Lung (tissue), 17 donors: ENCODE measurements at places on chromosomes 2 and 18. TPM values are rescaled to one million over a fixed set of nuclear protein-coding genes. Genes with fewer than 3 reads are reported as not detected.
A peak's percentile ranks its signal among the peaks of the same experiment; 100 is the strongest.

The ALPG gene
- total RNA-seq: 1.0 TPM

The EFHD1 gene
- 2.2 TPM for total RNA-seq

The DNAH7 gene
- total RNA-seq: 32.9 TPM

The OLA1 gene
- total RNA-seq: 71.4 TPM

DNA sequence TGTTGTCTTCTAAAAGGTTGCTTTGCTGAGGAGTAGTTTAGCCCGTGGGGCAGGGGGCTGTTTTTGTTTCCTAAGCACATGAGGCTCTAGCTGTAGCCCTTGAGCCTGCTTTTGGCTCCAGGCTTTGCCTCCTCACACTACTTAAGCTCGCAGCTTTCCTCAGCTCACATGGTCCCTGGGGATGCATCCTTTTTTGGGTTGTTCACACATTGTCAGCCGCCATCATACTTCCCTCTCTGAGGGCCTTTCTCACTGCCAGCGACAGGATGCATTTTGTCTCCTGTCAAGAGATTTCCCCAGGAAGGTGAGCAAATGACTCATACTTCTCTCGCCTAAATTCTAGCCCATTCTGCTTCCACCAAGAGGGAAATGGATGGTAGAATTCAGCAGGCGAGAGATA is 279.5 kb upstream of the PKDCC start:
- no peak overlapping the region for H3K27ac ChIP-seq
- no peaks in the 10 kb centered on the region for H3K4me1 ChIP-seq
- no peaks in the 10 kb centered on the region for H3K36me3 ChIP-seq
- H3K27me3 ChIP-seq: no peaks in the 10 kb centered on the region

DNA sequence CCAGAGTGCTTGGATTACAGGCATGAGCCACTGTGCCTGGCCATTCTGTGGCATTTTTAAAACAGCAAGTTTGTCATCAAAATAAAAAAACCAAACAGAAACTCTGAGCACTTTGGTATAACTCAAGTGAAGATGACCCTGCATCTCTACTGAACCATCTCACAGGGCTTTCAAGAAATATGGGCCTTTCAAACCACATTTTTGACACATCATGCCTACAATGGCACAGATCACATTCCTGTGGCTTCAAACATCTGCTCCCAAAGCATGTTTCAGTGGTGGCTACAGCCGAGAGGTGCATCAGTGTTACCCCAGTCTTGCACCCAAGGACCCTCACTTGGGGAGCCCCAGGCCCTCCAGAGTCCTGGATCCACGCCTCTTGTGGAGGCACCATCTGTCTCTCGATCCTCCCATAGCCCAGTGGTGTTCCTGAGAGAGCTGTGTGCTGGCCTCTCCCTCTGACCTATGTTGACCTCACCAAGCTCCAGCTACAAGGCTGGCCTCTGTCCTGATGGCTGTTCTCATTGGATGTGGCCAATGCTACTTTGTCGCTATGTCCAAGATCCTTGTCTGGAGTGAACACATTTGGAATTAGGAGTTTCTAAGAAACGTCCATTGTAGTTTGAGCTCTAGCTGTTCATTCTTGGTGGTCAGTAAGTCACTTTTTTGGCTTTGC is 55.2 kb upstream of the RALBP1 start:
- H3K27ac ChIP-seq: no peak overlapping the region
- H3K4me1 ChIP-seq: peaks cover 2% of the 10 kb centered on the region
- no peak for DNase-seq
- no peak overlapping the region for H3K4me3 ChIP-seq
- no peaks in the 10 kb centered on the region for H3K36me3 ChIP-seq
- no peaks in the 10 kb centered on the region for H3K27me3 ChIP-seq

DNA sequence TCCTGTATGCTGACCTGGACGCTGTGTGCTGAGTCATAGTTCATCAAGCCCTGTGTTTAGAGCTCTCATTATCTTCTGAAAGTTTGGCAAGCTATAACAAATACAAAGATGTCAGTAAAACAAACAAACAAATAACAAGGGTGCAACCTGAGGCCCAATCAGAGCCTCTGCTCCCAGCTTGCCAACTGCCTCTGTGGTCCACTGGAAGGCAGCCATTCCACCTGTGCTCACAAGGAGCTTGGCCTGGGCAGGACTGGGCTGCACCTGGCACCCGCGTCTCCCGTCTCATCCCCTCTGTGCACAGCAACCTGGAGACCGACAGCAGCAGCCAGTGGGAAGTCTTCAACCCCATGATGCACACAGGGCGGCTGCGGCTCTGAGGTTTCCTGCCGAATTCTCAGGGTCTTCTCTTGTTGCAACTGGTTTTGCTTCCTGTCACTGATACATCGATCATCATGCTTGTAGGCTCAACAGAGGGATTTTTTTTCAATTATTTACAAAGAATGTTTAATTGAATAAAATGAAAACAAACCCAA is 97.8 kb downstream of the TMEM18 start:
- H3K27ac ChIP-seq: no peak overlapping the region
- no peaks in the 10 kb centered on the region for H3K36me3 ChIP-seq
- H3K4me1 ChIP-seq: no peaks in the 10 kb centered on the region
- H3K27me3 ChIP-seq: no peaks in the 10 kb centered on the region
- DNase-seq: no peak
- H3K4me3 ChIP-seq: no peak overlapping the region

- H3K4me3 ChIP-seq: no peak overlapping the region
- H3K27me3 ChIP-seq: no peaks in the 10 kb centered on the region
- no peaks in the 10 kb centered on the region for H3K36me3 ChIP-seq
These were observed 836 bp downstream of the DTNA start for GRCh38 chr18:34710934-34711333.

DNA sequence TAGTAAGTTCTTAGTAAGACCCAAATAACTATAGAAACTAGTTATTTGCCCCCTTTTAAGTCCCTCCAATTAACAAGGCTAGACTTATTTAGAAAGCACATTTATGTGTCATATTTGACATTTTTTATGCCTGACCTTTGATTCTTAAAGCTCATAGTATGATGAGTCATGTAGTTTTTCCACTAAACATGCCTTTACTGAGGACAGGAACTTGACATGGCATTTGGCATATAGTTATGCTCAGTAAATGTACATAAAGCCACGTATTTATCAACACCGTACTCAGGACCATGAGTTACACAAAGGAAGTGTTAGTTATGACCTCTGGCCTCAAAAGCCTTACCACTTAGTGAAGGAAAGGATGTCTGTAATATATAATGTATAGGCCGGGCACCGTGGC is 78.9 kb downstream of the GNAL start:
- no peaks in the 10 kb centered on the region for H3K27me3 ChIP-seq
- H3K36me3 ChIP-seq: no peaks in the 10 kb centered on the region
- no peak overlapping the region for H3K27ac ChIP-seq
- no peak for DNase-seq
- no peaks in the 10 kb centered on the region for H3K4me1 ChIP-seq

DNA sequence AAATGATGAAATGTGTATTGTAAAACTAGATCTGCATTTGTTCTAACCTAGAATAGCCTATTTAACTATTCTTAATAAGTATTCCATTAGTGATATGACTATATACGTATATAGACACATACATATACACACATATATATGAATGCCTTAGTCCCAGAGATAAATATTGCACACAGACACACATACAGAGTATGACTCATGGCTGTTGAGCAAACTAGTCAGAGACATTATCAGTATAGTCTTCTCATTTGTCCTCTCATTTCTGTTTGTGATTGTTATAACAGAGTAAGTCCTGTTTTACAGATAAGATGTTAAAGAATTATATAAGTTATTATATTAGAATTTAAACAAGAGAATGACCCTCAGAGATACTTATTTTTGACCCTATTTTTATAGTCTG is 202.5 kb downstream of the CCDC102B start:
- DNase-seq: no peak
- H3K36me3 ChIP-seq: no peaks in the 10 kb centered on the region
- no peak overlapping the region for H3K27ac ChIP-seq
- H3K4me1 ChIP-seq: no peaks in the 10 kb centered on the region
- no peaks in the 10 kb centered on the region for H3K27me3 ChIP-seq

- H3K27me3 ChIP-seq: no peaks in the 10 kb centered on the region
- H3K27ac ChIP-seq: no peak overlapping the region
- no peak overlapping the region for H3K4me3 ChIP-seq
- DNase-seq: no peak
- no peaks in the 10 kb centered on the region for H3K36me3 ChIP-seq
These were observed 213.4 kb downstream of the CDCA7 start for GRCh38 chr2:173568054-173568453.

- DNase-seq: no peak
- no peak overlapping the region for H3K27ac ChIP-seq
- H3K4me3 ChIP-seq: no peak overlapping the region
- H3K36me3 ChIP-seq: no peaks in the 10 kb centered on the region
These were observed 299.9 kb downstream of the CCDC74A start for GRCh38 chr2:131827481-131828163.

GRCh38 chr2:113200736-113201490 is 27.1 kb downstream of the PSD4 start:
- H3K36me3 ChIP-seq: no peaks in the 10 kb centered on the region
- H3K4me1 ChIP-seq: no peaks in the 10 kb centered on the region
- DNase-seq: no peak
- H3K4me3 ChIP-seq: no peak overlapping the region
- H3K27ac ChIP-seq: no peak overlapping the region

DNA sequence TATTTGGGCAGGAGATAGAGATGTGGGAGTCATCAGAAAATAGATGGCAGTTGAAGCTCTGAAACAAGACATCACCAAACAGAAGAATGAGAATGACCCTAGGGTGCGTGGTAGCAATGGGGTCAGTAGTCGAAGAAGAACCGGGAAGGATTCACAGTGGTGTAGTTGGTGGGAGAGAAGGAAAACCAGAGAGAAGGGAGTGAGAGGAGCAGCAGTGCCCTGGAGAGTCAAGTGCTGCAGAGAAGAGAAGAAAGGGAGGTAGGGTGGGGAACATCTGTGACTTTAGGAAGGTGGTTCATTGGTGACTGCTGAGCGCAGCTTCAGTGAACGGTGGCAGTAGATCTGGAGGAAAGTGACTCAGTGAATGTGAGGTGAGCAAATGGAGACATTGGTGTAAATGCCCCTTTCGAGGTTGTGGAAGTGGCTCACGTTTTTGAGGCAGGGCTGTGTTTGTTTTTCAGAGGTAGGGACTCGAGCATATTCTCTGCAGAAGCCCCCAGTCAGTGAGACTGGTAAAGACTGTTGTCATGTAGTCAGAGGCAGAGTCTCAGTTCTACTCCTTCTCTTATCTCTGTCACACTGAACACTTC is 36.4 kb downstream of the CDC42EP3 start:
- no peaks in the 10 kb centered on the region for H3K4me1 ChIP-seq
- no peaks in the 10 kb centered on the region for H3K36me3 ChIP-seq
- no peak overlapping the region for H3K4me3 ChIP-seq
- DNase-seq: no peak
- peaks cover 9% of the 10 kb centered on the region for H3K27me3 ChIP-seq
- peak overlapping the region; percentile 35 for H3K27ac ChIP-seq

- no peaks in the 10 kb centered on the region for H3K36me3 ChIP-seq
- H3K4me1 ChIP-seq: peaks cover 4% of the 10 kb centered on the region
- no peaks in the 10 kb centered on the region for H3K27me3 ChIP-seq
- peak; percentile 69 for DNase-seq
- H3K27ac ChIP-seq: no peak overlapping the region
These were observed 156.7 kb downstream of the EVA1A start for GRCh38 chr2:75403991-75404428.

GRCh38 chr2:168130346-168130745 is 117.0 kb downstream of the STK39 start:
- H3K27ac ChIP-seq: no peak overlapping the region
- DNase-seq: no peak
- H3K4me1 ChIP-seq: no peaks in the 10 kb centered on the region
- peaks cover 3% of the 10 kb centered on the region for H3K36me3 ChIP-seq
- no peaks in the 10 kb centered on the region for H3K27me3 ChIP-seq
- H3K4me3 ChIP-seq: no peak overlapping the region

DNA sequence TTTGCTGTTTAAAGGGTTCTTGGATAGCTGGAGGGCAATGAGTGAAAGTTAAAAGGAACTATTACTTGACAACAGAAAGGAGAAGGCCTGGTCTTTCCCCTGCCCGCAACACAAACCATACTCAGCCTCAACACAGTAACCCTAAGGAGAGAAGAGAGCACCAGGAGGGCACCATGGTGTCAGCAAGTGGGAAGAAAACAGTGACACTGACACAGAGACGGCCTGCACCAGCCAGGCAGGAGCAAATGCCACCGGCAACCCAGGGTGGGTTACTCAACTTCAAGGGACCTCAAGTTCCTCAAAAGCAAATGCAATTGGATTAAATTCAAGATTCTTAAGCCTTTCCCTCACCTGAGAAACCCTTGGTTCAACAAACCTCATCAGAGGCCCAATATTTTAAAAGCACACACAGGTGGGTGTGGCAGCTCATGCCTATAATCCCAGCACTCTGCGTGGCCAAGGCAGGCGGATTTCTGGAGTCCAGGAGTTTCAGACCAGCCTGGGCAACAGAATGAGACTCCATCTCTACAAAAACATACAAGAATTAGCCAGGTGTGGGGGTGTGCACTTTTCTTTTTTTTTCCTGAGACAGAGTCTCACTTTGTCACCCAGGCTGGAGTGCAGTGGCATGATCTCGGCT is 52.3 kb downstream of the TFCP2L1 start:
- no peak for DNase-seq
- no peak overlapping the region for H3K4me3 ChIP-seq
- no peak overlapping the region for H3K27ac ChIP-seq
- H3K27me3 ChIP-seq: no peaks in the 10 kb centered on the region
- H3K4me1 ChIP-seq: no peaks in the 10 kb centered on the region

- DNase-seq: no peak
- no peak overlapping the region for H3K4me3 ChIP-seq
- peak overlapping the region; percentile 9 for H3K27ac ChIP-seq
- H3K36me3 ChIP-seq: no peaks in the 10 kb centered on the region
These were observed 399.7 kb downstream of the MTX2 start for GRCh38 chr2:176668912-176669311.

GRCh38 chr2:238784671-238785527 is 63.0 kb upstream of the TWIST2 start:
- H3K4me3 ChIP-seq: no peak overlapping the region
- peaks cover 2% of the 10 kb centered on the region for H3K27me3 ChIP-seq
- H3K36me3 ChIP-seq: no peaks in the 10 kb centered on the region
- peak; percentile 82 for DNase-seq

DNA sequence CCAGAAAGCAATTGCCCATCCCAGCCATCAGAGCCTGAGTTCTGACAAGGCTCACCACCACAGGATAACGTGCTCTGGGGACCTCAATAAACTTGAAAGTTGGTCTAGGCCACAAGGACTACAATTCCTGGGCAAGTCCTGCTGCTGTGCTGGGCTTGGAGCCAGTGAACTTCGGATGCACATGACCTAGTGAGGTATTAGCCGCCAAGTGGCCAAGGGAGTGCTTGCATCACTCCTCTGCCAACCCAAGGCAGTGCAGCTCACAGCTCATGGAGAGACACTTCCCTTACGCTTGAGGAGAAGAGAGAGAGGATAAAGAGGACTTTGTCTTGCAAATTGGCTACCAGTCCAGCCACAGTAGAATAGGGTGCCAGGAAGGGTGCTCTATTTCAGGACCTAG is 219.6 kb downstream of the MBD2 start:
- H3K4me1 ChIP-seq: no peaks in the 10 kb centered on the region
- H3K4me3 ChIP-seq: no peak overlapping the region
- H3K27me3 ChIP-seq: no peaks in the 10 kb centered on the region
- no peaks in the 10 kb centered on the region for H3K36me3 ChIP-seq

DNA sequence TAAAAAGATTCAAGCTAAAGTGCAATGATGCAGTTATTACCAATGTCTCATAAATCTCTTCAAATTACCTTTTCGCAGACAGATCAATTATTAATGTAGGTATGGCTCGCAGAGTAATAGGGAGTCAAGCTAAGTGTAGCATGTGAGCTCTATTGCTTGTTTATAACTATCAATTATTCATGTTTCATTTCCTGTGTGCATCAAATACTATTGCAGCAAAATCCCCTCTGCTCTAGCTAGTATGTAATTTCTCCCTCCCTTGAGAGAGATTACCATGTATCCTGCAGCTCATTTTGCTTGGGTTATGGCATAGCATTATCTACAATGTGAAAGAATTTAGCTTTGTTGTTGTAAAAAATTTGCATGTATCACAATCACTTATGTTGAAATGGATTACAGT is 65.6 kb upstream of the SCN1A start:
- no peaks in the 10 kb centered on the region for H3K4me1 ChIP-seq
- no peak overlapping the region for H3K27ac ChIP-seq
- no peaks in the 10 kb centered on the region for H3K27me3 ChIP-seq
